ENCODE measurements at places on chromosomes 7 and 10.

DNA sequence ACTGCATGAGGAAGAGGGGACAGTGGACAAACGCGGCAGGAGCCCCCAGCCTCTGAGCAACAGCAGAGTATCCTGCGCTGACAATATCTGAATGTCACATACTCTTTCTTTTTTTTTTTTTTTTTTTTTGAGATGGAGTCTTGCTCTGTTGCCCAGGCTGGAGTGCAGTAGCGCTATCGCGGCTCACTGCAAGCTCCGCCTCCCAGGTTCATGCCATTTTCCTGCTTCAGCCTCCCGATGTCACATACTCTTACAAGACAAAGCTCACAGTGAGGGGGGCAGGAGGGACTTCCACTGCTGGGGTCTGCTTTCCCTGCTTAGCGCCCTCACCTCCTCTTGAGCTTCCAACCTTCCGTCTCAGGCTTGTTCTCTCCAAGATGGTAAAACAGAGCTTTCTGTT is 51.2 kb upstream of the TNS3 start:
- no peak for DNase-seq

DNA sequence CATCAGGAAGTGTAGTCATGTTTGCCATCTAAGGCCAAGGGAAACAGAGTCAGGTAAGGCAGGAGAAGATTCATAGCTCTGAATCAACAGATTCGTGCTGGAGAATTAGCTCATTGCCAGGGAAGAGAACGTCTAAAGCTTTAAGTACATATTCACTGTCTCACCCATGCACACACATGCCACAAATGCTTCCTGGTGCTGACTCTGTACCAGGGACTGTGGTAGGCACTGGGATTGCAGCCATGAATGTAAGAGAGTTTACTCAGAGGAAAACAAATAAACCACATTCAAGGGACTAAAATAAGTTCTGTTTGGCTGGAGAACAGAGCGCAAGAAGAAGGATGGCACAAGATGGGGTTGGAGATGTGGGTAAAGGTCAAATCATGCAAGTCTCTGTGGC is 89.8 kb upstream of the HPS1 start:
- DNase-seq: no peak

DNA sequence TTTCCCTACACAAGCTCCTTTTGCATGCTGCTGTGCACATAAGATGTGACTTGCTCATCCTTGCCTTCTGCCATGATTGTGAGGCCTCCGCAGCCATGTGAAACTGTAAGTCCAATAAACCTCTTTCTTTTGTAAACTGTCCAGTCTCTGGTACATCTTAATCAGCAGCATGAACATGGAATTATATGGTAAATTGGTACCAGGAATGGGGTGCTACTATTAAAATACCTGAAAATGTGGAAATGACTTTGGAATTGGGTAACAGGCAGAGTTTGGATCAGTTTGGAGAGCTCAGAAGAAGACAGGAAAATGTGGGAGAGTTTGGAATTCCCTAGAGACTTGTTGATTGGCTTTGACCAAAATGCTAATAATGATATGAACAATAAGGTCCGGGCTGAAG is 181.8 kb downstream of the GPR158 start:
- DNase-seq: no peak

DNA sequence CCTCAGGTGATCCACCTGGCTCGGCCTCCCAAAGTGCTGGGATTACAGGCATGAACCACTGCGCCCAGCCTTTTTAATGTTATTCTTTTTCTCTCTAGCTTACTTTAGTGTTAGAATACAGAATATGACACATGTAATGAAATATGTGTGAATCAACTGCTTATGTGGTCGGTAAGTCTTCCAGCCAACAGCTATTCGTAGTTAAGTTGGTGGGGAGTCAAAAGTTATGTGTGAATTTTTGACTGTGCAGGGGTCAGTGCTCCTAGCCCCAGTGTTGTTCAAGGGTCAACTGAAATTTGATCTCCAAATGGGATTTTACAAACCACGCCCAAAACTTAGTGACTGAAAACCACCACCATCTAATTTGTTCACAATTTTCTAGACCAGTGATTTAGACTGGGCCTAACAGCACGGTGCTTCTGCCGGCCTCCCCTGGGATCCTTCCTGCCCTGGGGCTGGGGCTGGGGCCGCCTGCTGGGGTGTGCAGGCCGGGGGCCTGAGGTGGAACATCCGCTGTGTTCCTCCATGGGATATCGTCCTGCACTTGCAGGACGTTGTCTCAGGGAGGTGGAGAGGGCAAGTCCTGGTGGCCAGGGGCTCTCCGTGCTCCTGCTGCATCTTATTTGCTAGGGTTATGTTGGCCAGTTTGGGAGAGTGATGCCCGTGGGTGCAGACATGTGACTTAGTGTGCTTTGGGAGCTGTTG is 24.5 kb upstream of the GRB10 start:
- no peak for DNase-seq

DNA sequence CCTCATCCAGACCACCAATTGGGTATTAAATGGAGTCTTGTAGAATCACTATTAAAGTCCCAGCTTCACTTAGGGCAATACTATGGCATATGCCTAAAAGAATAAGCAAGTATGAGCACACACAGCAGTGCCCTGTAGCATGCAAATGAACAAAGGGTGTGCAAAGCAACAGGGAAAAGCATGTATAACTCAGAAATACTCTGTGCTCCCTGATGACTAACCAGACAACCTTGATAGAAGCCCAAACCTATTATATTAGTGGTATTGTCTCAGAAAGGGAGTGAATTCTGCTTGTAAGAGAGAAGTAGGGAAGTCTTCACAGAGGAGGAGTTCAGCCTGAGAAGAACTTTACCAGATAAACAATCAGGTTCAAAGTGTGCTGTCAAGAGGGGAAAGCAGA is 131.2 kb downstream of the DGKI start:
- DNase-seq: no peak

All from NK-92 treated with Interleukin-12 subunit alpha and Interleukin-12 subunit beta, amount 100 ng/mL, for 24 hours (cell line).